ENCODE measurements at places on chromosomes 2 and 18. TPM values are rescaled to one million over a fixed set of nuclear protein-coding genes. Genes with fewer than 3 reads are reported as not detected.
A peak's percentile ranks its signal among the peaks of the same experiment; 100 is the strongest.

The TNS1 gene
- 44.4 TPM for total RNA-seq

The SPC25 gene
- total RNA-seq: not detected

GRCh38 chr2:177295484-177295883 lies 31.0 kb upstream of the NFE2L2 start:
- H3K4me1 ChIP-seq: no peaks in the 10 kb centered on the region
- H3K27ac ChIP-seq: peak overlapping the region; percentile 1
- H3K36me3 ChIP-seq: no peaks in the 10 kb centered on the region
- H3K4me3 ChIP-seq: peak overlapping the region; percentile 31

DNA sequence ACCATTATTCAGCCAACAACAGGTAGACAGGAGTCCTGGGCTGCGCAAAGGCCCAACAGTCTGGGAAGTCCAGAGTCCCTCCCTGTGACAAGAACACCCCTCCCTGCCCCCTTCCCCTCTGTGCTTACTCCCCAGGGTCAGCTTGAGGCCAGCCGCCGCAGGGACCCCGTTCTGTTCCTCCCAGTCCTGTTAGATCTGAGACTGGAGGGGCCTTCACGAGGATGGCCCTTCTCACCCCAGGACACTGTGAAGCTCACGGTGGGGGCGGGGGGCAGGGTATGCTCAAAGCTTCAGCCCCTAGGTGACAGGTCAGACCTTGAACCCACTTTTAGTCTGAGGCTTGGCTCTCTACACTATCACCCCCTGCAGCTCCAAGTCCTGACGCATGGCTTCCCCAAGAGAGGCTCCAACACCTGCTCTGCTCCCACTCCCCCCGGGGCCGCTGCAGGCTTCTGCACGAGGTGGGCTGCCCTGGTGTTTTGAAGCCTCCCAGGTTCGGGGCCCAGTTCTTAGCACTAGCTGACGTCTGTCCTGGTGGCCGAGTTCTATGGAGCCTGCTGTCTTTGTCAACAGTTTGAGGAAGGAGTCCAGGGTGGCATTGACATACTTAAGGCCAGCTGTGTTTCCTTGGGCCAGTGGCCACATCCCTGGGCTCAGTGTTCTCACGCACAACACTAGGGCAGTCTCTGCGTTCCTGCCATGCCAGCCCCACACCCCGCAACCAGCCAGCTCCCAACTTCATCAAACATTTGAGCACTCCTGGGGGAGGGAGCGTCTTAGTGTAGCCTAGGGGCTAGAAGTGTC lies 37.2 kb upstream of the HPCAL1 start:
- no peak for DNase-seq
- H3K27me3 ChIP-seq: peaks cover 7% of the 10 kb centered on the region
- H3K36me3 ChIP-seq: no peaks in the 10 kb centered on the region
- H3K27ac ChIP-seq: no peak overlapping the region
- no peaks in the 10 kb centered on the region for H3K4me1 ChIP-seq

- peaks cover 4% of the 10 kb centered on the region for H3K4me1 ChIP-seq
- H3K36me3 ChIP-seq: no peaks in the 10 kb centered on the region
- no peaks in the 10 kb centered on the region for H3K27me3 ChIP-seq
Observed at GRCh38 chr18:24762511-24762910, 302.1 kb downstream of the HRH4 start.

Measured in fibroblast of lung (primary cell).